ENCODE measurements at places on chromosomes 13 and 19.

DNA sequence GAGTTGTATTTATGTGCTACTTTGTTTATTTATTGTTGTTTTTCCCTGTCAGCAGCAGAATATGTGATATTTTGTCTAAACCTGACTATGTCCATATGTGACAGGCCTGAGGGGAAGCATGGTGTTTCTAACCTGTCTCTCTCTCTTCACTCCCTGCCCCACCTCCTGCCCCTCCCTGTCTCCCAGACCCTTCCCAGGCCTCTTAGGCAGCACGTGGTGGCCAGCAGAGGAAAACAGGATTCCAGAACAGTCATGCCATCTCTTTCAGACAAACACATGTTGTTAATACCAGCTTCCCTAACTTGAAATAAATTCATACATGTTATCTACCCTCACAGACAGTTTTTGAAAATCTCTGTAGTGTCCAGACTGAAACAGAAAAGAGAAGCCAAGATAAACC, 31.0 kb upstream of the ATP11A start:
- DNase-seq, result peak; percentile 6

DNA sequence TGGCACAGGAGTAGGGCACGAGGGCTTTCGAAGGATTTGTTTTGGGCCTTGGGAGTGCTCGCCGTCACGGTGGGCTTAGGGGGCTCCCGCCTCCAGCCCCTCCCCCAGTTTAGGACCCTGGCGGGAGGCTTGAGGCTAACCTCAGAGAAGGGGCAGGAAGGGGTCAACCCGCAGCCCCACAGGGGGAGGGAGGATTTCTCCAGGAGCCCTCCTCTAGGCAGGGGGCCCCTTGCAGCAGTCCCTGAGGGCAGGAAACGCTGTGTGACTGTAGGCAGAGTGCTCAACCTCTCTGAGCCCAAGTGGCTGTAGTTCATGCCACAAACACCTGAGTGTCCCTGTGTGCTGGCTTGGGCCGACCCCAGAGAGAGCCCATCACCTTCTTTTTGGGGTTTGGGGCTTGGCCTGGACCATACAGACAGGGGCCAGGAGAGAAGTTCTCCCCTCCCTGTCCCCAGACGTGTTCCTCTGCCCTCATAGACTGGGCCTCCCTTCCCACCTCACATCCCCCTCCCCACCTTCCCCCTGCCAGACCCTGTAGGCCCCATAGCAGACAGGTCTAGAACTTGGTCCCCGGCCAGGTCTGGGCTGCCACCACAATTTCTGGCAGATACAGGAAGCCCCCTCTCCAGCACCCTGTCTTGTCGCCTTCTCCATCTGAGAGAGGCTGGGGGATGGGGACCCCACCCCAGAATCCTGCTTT, 8.1 kb downstream of the ISYNA1 start:
- DNase-seq, result no peak

GRCh38 chr13:40355126-40355724, 311.2 kb downstream of the FOXO1 start:
- DNase-seq, result no peak

DNA sequence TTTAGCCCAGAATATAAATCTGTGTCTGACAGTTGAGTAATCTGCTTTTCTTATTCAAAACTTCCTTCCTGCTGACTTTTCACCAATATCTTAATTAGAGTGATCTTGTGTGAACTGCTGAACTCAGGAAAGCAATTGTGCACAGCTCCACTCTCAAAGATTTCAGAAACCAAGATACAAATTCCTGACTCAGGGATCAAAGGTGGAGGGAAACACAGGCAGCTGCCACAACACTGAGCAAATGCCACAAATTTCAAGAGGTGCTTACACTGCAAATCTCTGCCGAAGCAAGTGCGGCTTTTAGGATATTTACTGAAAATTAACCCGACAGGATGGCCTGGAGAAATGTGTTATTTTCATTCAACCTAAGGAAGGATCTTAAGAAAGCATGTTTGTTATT, 111.4 kb downstream of the STOML3 start:
- no peak for DNase-seq

DNA sequence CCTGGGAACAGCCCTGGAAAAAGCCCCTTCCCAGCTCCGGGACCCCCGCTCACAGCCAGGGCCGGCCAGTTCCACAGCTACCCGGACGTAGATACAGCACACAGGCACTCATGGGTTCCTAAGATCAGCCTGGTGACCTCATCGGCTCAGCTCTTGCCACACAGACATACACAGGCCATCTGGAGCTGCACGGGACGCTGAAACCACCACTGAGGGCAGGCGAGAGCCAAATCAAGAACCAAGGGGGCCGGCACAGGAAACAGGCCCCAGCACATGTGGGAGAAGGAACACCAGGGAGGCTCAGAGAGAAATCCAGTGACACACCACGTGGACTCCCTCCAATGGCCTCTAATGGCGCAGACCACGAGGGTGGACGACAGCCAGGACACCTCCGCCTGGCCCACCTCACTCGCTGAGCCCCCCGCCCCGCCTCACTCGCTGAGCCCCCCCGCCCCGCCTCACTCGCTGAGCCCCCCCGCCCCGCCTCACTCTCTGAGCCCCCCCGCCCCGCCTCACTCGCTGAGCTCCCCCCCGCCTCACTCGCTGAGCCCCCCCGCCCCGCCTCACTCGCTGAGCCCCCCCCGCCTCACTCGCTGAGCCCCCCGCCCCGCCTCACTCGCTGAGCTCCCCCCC, 69.7 kb upstream of the C13orf46 start:
- peak; percentile 95 for DNase-seq

GRCh38 chr13:110393761-110394160, 86.7 kb downstream of the COL4A2 start:
- no peak for DNase-seq

GRCh38 chr13:48876289-48876688, 99.4 kb upstream of the FNDC3A start:
- no peak for DNase-seq

GRCh38 chr13:23509781-23510543, 60.2 kb upstream of the TNFRSF19 start:
- DNase-seq, result peak; percentile 78

GRCh38 chr19:30968210-30968609, 381.0 kb downstream of the TSHZ3 start:
- peak; percentile 24 for DNase-seq

- DNase-seq, result peak; percentile 48
These were observed 2.5 kb upstream of the GARIN5A start for GRCh38 chr19:50478901-50479715.

- DNase-seq, result peak; percentile 93
These were observed 173.1 kb upstream of the RFC3 start for GRCh38 chr13:33644581-33645543.

GRCh38 chr13:42219876-42220275, 52.1 kb upstream of the AKAP11 start:
- DNase-seq, result no peak

DNA sequence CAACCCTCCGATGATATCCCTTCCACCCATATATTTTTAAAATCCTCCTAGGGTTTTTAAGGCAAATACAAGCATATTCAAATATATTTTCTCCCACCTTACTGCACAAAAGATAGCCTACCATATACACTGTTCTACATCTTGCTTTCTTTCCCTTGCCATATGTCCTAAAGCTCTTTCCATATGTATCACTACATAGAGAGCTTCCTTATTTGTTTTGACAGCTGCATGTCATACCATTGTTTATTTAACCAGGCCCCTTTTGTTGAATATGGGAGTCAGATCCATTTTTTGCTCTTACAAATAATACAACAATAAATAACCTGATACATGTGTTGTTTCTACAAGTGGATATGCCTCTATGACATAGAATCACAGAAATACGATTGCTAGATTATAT, 32.8 kb upstream of the WDFY2 start:
- DNase-seq, result no peak

DNA sequence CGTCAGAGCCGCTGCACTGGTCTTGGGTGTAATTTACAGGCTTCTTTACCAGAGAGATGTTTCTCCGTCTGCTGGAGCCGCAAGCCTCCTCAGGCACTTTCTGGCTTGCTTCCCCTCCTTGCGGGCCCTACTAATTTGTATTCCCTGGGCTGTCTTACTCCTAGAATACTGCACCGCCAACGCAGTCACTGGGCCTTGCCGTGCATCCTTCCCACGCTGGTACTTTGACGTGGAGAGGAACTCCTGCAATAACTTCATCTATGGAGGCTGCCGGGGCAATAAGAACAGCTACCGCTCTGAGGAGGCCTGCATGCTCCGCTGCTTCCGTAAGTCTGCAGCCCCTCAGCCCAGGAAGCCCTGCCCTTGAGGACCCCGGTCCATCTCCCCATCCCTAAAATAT, 14.1 kb upstream of the C19orf33 start:
- no peak for DNase-seq

DNA sequence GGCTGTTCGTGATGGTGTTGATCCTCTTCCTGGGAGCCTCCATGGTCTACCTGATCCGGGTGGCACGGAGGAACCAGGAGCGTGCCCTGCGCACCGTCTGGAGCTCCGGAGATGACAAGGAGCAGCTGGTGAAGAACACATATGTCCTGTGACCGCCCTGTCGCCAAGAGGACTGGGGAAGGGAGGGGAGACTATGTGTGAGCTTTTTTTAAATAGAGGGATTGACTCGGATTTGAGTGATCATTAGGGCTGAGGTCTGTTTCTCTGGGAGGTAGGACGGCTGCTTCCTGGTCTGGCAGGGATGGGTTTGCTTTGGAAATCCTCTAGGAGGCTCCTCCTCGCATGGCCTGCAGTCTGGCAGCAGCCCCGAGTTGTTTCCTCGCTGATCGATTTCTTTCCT, 12.2 kb upstream of the C19orf33 start:
- DNase-seq, result no peak

GRCh38 chr13:51258612-51259548, 36.7 kb downstream of the FAM124A start:
- DNase-seq, result no peak

DNA sequence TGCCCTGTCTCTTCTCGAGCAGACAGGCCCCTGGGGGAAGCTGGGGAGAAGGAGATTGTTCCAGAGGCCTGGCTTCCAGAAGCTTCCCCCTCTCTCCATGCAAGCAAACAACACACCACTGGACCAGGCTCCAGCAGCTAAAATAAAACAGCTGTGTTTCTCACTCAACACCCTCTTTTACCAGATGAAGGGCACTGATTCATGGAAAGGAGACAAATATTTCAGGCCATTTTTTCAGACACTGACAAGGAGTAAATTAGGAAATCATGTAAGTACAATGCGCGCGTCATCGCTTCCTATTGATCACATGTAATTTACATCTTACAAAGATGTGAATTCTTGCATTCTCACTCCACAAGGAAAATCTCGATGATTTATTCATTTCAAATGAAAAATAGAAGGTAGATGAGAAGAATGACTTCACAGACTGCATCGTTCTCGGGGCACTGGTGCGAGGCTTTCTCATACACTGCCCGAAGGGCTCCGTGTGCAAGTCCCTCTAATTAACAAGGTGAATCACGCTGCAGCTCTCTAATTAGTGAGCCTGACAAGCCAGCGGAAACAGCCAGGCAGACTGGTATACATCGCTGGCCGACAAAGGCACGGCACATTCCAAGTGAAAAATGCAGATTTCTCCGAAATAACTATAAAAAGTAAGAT, 153.6 kb downstream of the KCTD15 start:
- DNase-seq, result peak; percentile 16

GRCh38 chr13:47932950-47933923, 67.8 kb downstream of the SUCLA2 start:
- DNase-seq, result peak; percentile 6

DNA sequence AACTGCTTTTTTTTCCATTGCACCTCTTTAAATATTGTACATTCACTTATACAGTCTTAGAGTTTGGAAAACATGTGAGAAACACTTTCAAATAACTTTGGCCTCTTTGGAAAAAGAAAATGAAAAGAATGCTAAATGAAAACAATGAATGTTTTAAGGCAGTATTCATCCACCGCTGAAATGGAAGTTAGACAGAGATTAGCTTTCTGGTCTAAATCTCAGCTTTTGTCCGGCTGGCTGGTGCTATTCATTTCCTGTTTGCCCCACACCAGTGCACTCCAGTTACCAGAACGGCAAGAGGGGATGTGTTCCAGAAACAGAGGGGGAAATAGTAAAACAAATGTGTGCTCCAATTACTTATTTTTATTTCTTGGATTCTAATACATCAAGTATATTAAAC, 1201.3 kb downstream of the EFNB2 start:
- DNase-seq, result peak; percentile 71

GRCh38 chr13:25887962-25888655, 163.7 kb downstream of the SHISA2 start:
- DNase-seq, result no peak

Measured in AG10803 (cell line).